ENCODE measurements at places on chromosomes 7 and 10. TPM values are rescaled to one million over a fixed set of nuclear protein-coding genes. Genes with fewer than 3 reads are reported as not detected.

DNA sequence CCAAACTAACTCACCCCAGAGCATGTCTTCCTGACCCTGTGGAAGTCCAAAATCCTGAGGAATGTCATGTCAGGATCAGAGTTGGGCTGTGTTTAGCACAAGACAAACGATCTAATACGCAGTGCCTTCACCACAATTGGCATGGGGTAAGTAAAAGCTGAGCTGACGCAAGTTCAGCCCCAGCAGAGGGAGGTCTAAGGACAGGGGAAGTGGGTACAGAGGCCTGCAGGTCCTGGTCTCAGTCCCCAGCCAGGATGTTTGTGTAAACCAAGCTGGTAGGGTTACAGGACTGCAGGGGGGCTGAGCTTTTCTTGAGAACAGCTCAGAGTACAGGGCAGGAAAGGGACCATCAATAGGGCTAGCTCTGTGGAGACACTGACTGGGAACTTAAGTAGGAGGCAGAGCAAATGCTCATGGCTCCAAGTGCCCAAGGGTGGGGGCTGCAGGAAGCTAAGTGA, 5.3 kb upstream of the KCNIP2 start:
- DNase-seq, result no peak

- DNase-seq, result no peak
Observed at GRCh38 chr7:130500910-130501309, 9.0 kb downstream of the MEST start.

- peak; percentile 24 for DNase-seq
Observed at GRCh38 chr7:31121601-31122000, 69.5 kb downstream of the ADCYAP1R1 start.

The NODAL gene
- polyA plus RNA-seq, result not detected

Data from kidney (tissue), 22 donors.